ENCODE measurements at places on chromosomes 2 and 18.

- DNase-seq, result no peak
Observed at GRCh38 chr2:168139852-168140251, 107.5 kb downstream of the STK39 start.

DNA sequence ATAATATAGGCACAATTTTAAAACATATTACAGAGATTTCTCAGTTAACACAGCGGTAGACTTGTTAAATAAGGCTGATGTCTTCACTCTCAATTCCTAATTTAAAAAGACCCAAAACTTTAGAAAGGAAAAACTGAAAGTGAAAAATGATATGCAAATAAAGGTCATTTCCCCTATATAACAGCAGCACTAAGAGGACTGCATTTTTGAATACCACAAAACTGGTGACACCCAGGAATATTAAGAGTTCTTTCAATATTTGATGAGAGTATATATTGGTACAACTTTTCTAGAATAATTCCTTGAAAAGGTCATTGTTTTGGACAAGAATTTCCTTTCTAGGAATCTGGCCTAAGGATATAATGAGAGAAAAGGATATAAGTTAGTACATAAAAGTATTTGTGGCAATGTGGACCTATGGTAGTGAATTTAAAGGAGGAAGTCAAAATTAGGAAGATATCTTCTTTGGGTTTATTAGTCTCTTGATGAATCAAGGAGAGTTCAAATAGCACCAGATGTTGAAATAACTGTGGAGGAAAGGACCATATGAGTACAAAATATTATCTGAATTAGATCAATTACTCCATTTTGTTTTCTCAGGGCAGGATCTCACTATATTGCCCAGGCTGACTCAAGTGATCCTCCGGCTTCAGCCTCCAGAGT is 70.3 kb downstream of the TMEM237 start:
- no peak for DNase-seq

GRCh38 chr18:7454429-7454828 is 112.7 kb upstream of the PTPRM start:
- no peak for DNase-seq

- peak; percentile 45 for DNase-seq
Observed at GRCh38 chr18:47209171-47209570, 33.0 kb upstream of the IER3IP1 start.

GRCh38 chr18:47794725-47795433 is 135.6 kb downstream of the SMAD2 start:
- DNase-seq, result no peak

DNA sequence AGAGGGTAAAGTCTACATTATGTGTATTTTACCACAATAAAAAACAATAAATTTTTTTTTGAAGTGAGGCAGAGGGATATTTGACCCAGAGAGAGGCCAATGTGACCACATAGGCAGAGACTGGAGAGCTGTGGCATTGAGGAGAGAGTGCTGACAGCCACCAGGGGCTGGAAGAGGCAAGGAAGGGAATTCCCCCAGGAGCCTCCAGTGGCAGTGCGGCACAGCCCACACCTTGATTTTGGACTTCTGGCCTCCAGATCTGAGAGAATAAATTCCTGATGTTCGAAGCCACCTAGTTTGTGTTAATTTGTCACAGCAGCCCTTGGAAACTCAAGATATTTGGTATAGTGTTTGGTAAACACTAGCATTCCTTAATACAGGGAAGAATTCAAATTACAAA is 22.7 kb downstream of the ANKRD29 start:
- DNase-seq, result no peak

- DNase-seq, result no peak
Observed at GRCh38 chr18:79185648-79186047, 116.5 kb downstream of the ATP9B start.

Data from WERI-Rb-1 (cell line).